ENCODE measurements at places on chromosomes 3 and 15.

- no peak for DNase-seq
These were observed 1435.2 kb upstream of the CADM2 start for GRCh38 chr3:83523470-83524073.

DNA sequence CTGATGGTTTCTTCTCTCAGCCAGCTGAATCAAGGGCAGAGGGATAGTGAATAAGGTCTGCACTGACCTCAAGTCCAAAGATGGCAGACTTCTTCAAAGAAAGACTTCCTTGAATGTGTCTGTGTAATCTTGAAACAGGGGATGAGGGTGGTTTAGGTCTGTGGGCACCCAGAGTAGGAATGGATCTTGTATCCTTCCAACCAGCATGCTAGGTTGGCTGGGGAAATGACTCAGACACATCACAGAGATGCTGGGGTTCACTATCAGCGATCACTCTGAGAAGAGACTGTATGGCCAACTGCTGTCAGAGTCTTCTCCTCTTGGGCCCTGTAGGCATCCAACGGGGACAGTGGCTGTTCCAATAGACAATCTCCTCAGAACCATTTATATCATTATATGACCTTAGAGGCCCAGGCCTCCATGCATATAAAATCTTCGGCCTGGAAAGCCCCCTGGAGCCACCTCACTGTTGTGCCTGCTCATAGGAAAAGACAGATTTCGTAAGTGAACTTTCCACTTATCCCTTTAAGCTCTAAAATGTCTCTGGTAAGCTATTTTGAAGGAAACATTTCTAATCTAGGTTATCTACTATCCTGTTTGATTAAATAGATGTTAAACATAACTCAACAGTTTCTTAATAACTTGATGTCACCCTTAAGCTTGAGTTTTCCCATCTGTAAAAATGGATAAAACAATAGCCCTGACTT is 58.5 kb downstream of the TIPARP start:
- DNase-seq, result no peak

- no peak for DNase-seq
These were observed 311.4 kb downstream of the TBC1D5 start for GRCh38 chr3:17431004-17431403.

DNA sequence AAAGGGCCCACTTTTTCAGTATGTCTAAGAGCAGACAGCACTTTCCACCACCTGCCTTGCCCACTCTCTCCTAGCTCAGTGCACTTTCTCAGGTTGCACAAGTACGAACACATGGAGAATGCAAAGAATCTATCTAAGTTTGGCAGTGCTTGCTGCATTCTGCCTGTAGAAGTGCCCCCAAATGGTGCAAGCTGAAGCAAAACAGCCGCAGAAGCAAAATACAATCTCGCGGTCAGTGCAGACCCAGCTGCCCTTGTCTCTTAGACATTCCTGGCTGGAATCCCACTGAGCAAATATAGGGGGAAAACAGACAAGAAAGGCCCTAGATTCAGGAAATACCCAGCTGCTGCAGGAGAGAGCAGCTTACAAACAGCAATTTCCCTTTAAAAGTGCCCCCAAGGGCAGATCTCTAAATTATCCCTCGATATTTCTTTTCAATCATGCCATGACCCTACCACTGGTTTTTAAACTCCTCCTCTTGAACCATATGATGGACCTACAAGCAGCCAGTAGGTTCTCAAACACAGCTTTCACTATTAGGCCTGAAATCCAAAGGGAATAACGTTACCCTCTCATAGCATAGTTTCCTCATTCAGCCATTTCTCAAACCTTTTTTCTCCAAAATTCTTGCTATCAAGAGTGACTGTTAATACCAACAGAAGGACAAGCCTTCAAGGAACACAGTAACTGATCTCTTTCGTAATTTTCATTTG is 67.0 kb downstream of the TNIK start:
- DNase-seq, result no peak

GRCh38 chr3:126127904-126128303 is 44.0 kb upstream of the SLC41A3 start:
- DNase-seq, result no peak

DNA sequence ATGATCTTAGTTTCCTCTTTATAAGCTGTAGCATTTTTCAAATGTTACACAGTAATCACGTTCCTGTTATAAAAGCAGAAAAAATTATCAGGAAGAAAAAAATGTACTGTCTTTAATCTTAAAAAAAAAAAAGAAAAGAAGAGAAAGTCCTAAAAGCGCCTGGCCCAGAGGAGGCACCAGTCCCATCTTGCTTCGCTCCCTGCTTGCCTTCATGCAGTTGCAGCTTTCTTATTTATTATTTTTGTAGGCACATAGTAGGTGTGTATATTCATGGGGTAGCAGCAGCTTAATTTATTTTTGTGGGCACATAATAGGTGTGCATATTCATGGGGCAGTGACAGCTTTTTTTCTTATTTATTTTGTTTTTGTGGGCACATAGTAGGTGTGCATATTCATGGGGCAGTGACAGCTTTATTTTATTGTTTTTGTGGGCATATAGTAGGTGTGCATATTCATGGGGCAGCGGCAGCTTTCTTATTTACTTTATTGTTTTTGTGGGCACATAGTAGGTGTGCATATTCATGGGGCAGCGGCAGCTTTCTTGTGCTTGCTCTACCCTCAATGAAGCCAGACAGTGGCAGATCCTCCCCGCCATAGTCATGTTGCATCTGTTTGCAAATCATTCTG is 5.5 kb upstream of the EHD4 start:
- no peak for DNase-seq

DNA sequence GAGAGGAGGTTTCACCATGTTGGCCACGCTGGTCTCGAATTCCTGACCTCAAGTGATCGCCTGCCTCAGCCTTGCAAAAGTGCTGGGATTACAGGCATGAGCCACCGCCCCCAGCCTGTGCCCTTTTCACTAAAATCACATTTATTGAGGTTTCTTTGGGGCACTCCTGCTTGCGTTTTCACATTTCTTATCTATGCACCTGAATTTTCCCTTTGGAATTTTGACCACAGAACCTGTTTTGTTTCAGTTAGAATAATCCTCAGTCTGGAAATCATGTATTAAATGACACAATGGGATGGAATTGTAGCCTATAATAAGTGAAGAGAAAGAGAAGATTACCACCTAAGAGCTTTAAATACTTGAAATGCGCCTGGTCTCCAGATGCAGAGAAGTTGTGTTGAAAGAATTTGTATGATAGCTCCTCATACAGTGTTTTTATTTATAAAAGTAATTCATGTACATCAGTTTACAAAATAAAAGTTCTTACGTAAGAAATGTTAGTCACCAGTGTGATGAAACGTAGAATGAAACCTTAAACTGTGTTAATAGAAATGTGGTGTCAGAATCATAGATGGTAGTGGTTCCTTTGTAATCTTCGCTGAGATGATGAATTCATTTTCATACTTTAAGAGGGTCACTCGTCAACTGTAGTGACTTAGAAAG is 107.0 kb downstream of the TCF12 start:
- DNase-seq, result no peak

DNA sequence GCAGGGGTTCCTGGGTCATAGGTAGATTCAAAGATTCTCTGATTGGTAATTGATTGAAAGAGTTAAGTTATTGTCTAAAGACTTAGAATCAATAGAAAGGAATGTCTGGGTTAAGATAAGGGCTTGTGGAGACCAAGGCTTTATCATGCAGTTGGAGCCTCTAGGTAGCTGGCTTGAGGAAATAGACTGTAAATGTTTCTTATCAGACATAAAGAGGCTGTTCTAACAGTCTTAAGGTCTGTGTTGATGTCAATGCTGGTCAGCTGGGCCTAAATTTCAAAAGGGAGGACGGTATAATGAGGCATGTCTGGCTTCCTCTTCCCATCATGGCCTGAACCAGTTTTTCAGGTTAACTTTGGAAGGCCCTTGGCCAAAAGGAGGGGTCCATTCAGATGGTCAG is 48.9 kb downstream of the GASK1A start:
- no peak for DNase-seq

- DNase-seq, result no peak
These were observed 233.7 kb downstream of the SLCO3A1 start for GRCh38 chr15:92087211-92087610.

- DNase-seq, result no peak
These were observed 136.0 kb upstream of the THBS1 start for GRCh38 chr15:39444735-39445470.

DNA sequence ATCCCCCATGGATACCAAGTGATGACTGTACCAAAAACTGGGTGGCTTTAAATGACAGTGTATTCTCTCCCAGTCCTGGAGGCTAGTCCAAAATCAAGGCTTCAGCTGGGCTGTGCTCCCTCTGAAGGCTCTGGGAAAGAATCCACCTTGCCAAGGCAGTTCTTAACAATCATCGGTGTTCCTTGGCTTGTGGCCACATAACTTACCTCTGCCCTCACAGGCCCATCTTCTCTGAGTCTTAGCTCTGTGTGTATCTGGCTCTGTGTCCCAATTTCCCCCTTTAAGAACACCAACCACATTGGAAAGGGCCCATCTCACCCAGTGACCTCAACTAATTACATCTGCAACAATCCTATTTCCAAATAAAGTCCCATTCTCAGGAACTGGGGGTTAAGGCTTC is 503.0 kb upstream of the PROK2 start:
- no peak for DNase-seq

GRCh38 chr3:27511724-27512422 is 27.7 kb upstream of the SLC4A7 start:
- no peak for DNase-seq

GRCh38 chr15:99504071-99504822 is 61.5 kb upstream of the MEF2A start:
- no peak for DNase-seq

GRCh38 chr15:46137443-46137842 is 502.6 kb downstream of the SQOR start:
- no peak for DNase-seq

GRCh38 chr3:71582036-71582611 is 1.4 kb downstream of the FOXP1 start:
- DNase-seq, result no peak

DNA sequence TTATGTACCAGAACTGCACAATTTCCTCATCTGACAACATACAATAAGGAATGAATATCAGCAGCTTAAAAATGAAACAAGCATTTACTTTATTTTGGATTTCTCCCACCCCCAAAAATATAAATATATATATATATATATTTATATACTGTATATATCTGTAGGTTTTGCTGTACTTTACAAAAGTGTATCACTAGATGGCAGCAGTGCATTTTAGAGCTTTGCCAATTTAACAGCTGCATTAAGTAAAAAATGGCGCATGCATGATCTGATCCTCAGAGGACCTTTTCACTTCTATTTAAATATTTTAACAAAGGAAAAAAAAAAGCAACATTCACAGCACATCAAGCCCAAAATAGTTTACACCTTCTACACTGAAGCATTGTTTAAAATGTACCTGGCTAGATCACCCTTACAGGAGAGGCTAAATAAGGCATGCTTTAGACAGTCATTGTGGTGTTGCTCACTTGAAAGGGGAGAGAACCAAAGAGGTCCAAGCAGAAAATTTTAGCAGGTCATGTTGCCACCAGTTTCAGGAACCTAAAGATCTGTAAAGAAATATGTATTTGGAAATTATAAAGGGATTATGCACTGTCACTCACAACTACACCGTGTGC is 72.6 kb downstream of the NPTN start:
- DNase-seq, result no peak

GRCh38 chr15:31261266-31262142 is 65.1 kb upstream of the KLF13 start:
- no peak for DNase-seq

GRCh38 chr3:78951342-78951945 is 816.4 kb downstream of the ROBO1 start:
- DNase-seq, result no peak

DNA sequence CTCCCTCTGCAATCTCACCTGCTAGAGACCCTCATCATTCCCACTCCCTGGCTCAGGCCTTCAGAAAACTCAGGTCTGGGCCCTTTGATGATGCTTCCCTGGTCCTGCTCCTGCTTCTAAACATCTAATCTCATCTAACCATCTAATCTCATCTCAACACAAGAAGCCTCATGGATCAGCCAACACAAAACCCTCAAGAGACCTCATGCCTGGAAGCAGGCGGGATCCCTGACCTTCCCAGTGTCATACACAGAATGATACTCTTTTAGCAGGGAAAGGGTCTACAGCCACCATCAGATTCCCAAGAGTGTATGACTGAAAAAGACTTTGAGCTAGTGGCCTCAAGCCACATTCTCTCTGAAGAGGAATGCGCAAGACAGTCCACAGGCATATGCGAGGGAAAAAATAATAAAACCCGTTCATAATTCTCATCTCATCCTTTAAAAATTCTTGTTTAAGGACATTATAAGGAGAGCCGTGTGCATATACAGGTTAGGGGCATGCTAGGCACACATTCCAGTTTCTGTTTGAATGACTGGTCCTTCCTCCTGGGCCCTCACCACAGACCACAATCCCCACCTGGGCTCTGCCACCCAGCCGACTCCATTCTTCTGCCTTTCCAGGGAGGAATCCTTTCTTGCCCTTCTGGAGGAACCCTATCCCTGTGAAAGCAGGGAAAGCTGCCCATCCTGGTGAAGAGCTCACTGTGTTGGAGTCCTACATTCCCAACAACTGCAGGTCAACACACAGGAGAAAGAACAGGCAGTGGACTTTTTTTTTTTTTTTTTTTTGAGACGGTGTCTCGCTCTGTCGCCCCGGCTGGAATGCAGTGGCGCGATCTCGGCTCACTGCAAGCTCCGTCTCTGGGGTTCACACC is 2.2 kb downstream of the ZXDC start:
- no peak for DNase-seq

GRCh38 chr3:142987080-142987700 is 14.2 kb upstream of the U2SURP start:
- DNase-seq, result no peak

GRCh38 chr3:122563717-122564025 is 429 bp downstream of the PARP9 start:
- no peak for DNase-seq

DNA sequence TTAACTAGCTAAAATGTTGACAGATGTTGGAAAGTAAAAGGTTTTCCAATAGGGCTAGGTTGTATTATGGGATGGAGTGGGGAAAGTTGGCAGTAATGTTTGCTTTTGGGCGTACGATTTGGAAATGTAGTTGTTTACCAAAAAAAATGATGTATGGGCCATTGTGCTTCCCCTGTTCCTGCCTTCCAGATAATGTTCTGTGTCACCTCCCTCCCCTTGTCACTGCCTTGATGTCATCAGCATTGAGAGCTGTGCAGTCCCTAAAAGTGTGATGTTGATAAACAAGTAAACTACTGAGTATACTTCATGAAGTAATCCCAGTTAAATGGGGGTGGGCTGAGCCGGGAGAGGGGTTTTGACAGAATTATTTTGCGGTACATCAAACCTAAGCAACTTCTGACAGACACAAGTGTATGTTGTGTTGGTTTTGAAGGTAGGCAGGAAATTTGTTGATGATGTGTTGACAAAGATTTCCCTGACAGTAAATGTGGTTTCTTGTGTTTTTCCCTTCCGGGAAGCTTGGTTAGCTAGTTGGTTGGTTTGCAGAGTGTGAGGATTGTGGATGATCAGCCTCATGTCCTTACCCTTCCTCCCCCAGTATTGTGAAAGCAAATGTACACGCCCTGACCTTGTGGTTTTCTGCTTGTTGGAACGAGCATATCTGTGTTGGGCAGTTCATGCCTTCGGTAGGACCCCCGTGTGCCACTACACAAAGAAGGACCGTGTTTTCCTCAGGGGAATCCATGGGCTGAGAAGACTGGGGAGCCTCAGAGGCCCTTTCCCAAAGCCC is 87.3 kb downstream of the PGPEP1L start:
- DNase-seq, result no peak

All from GM04503 (cell line).